SW 1271 (cell line): ENCODE measurements at places on chromosomes 16 and 17.

- no peak for DNase-seq
These were observed 47.1 kb downstream of the IRX3 start for GRCh38 chr16:54239456-54239855.

DNA sequence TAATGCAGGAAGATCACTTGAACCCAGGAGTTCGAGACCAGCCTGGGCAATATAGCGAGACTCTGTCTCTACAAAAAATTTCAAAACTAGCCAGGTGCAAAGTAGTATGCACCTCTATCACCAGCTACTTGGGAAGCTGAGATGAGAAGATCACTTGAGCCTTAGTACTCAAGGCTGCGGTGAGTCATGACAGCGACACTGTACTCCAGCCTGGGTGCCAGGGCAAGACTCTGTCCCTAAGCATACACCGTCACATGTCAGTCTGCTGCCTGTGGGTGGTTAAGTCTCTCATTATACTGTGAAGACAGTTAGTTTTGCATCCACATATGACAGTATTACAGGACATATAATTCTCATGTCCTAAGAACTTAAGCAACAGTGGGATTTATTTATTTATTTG, 21.8 kb downstream of the NMRAL1 start:
- no peak for DNase-seq

DNA sequence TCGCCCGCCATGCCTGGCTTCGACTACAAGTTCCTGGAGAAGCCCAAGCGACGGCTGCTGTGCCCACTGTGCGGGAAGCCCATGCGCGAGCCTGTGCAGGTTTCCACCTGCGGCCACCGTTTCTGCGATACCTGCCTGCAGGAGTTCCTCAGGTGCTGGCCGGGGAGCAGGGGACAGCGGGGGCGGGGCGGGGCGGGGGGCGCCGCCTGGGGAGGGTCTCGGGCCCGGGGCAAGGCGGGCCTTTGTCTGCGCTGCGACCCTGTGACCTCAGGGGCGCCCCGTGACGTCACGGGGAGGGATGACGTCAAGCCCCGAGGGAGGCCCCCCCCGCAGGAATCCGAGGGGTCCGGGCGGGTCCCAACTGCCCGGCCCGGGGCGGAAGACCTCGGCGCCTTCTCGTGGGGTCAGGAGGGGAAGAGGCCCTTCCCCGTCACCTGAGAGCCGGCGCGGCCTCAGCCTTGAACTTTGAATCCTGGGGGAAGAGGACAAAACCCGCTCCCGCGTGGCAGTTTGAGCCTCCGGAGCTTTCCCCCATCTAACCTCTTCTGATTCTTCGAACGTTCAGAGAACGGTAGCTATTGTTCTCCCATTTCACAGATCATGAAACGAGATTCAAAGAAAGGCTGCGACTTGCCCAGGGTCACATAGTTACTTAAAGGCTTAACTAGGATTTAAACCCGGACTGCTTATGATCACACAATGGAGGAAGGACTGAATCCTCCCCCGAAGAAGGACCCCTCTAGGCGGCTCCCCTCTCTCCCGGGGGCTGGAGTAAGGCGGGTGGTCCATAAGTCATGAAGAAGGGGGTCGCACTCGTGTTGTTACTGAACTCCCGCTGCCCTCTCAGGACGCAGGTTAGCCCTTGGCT, 527 bp downstream of the TRAF4 start:
- peak; percentile 55 for DNase-seq

DNA sequence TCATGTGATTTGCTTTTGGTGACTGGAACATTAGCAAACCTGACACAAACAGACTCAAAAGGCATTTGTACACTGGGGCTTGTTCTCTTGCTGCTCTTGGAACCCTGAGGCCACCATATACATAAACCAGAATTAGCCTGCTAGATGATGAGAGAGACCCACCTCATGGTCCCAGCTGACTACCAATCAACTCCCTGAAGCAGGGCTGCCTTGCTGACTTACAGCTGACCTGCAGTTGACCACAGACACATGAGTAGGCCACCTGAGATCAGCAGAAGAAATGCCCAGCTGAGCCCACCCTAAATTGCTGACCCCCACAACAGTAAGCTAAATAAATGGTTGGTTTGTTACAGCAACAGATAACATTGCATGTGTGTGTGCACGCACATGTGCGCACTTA, 28.7 kb downstream of the BRIP1 start:
- DNase-seq, result no peak

DNA sequence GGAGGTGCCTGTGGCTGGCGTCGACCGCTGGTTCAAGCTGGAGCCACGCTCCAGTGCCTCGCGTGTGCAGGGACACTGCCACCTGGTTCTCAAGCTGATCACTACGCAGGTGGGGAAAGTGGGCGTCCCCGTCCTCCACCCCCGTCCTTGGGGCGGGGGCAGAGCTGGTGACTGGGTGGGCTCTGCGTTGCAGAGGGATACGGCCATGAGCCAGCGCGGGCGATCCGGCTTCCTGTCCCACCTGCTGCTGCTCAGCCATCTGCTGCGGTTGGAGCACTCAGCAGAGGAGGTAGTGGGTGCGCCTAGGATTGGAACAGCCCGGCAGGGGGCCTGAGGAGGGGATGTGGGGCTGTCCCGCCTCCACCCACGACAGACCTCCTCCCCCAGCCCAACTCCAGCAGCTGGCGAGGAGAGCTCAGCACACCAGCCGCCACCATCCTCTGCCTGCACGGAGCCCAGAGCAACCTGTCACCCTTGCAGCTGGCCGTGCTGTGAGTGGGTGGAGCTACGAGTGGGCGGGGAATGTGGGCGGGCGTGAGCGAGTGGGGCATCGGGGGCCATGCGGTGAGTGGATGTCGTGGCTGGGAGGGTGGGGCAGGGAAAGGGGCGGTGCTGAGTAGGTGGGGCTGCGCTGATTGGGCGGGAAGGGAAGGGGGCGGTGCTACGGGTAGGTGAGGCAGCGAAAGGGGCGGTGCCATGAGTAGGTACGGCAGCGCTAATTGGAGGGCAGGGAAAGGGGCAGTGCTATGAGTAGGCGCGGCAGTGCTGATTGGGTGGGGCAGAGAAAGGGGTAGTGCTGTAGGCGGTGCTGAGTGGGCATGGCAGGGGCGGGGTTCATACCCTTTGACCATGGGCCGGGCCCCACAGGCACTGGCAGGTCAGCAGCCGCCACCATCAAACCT, 8.9 kb downstream of the TSR3 start:
- peak; percentile 26 for DNase-seq

DNA sequence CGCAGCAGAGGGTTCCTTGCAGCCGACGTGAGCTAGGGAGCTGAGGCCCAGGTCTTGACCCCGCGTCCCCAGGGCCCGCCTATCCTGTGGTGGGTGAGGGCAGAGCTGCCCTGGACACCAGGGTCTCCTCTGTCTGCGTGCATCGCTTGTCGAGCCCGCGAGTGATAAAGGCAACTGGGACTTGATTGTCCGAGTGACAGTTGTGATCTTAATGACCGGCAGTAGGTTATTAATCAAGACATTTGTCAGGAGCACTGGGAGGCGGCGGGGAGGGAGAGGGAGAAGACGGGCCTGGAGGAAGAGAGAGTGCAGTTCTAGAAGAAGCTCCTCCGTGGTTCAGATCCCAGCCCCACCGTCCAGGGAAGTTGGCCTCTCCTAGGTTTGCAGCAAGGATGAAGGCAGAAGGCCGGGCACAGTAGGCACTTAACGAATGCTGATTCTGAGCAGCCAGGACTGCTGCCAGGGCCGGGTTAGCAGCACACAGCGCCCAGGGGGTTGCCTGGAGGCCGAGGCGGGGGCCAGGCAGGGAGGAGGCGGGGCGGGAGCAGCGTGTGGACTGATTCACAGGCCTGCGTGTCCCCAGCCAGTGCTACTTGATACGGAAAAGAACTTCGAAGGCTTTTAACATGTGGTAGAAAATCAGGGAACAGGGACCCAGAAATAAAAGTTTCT, 11.3 kb upstream of the GSE1 start:
- no peak for DNase-seq

- DNase-seq, result no peak
These were observed 10.6 kb downstream of the MIEN1 start for GRCh38 chr17:39719563-39720355.

GRCh38 chr17:72659811-72660210, 432.7 kb downstream of the SLC39A11 start:
- DNase-seq, result no peak

DNA sequence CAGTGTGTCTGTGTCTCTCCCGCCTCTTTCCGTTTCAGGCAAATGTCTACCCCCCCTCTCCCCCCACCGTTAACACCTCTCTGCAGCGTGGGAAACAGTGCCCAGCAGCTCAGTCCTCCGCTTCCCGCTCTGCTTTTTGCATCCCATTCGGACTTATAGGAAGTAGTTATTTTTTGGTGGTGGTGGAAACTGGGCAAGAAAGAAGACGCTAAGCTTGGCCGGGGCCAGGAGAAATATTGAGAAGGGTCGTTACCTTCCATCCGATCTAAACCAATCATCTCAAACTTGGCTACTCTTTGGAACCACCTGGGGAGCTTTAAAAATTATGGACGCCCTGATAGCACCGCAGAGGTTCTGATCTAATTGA, 499 bp upstream of the HLF start:
- DNase-seq, result no peak

DNA sequence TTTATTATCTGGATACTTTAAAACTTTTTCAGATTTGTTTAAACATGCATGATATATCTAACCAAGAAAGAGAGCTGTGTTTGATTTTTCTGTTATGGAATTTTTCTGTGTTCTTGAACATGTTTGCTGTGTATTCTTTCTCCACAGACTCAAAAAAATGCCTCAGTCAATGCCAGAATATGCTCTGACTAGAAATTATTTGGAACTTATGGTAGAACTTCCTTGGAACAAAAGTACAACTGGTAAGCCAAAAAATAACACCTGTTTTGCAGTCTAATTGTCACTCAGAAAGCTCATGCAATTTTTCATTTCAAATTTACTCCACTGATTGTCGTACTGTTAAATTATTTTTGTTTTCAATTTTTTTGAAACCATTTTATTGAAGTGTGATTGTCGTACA, 15.3 kb upstream of the ABCC11 start:
- DNase-seq, result no peak

GRCh38 chr16:67571981-67572431, 9.7 kb downstream of the CTCF start:
- no peak for DNase-seq

- no peak for DNase-seq
These were observed 108.8 kb downstream of the ELAC2 start for GRCh38 chr17:12909046-12909445.

GRCh38 chr16:68356249-68356918, 45.6 kb downstream of the PRMT7 start:
- DNase-seq, result no peak

DNA sequence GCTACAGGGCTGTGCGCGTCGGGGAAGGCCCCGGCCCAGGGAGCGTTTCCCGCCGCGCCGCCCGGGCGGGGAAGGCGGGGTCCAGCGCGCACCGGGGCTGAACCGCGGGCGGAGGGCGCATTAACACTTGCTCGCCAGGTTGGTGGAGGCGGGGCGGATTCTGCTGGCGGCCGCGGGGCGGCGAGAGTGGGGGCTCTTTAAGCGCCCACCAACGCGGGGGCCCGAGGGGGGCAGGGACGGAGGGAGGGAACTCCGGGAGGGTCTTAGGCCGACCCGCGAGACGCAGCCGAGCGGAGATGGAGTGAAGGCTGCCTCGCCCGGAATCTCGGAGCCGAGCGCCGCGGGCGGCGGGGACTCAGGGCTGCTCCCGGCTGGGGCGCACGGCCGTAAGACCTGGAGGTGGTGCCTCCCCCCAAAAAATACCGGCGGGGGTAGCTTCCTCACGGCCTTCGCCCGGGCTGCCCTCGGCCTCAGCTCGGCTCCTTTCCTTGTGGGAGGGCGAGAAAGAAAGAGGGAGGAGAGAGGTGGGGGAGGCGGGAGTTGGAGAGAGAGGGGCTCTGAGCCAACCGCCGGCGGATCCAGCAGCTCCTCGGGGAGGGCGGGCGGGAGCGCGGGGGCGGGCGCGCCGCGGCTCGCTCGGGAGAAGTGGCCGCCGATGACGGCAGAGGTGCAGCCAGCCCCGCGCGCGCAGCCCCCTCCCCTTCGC, 415 bp upstream of the FOXF1 start:
- DNase-seq, result peak; percentile 52

- no peak for DNase-seq
These were observed 8.8 kb downstream of the CTRB2 start for GRCh38 chr16:75198135-75198600.

DNA sequence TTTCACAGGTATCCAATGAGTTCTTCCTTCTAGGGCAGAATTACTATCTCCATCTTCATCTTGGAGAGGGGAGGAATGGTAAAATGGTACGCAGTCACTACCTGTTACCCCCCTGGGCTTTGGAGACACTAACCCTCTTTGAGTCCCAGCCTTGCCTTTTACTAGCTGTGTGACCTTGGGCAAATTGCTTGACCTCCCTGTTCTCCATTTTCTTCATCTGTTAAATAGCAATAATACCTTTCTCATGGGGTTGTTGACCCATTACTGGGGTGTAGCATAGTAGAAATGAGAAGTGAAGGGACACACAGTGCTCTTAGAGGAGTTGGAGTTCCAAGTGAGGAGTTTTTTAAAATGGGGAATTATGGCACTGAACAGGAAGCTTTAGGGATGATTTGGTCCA, 324.7 kb downstream of the FOXL1 start:
- DNase-seq, result no peak

DNA sequence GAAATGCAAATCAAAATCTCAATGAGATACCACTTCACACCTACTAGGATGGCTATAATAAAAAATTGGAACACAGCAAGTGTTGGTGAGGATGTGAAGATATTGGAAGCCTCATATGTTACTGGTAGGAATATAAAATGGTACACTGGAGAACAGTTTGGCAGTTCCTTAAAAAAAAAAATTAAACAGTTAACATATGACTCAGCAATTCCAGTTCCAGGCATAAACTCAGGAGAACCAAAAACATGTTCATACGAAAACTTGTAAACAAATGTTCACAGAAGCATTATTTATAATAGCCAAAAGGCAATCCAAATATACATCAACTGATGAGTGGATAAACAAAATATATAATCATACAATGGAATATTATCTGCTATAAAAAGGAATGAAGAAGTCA, 28.2 kb downstream of the ZNF652 start:
- DNase-seq, result no peak

- no peak for DNase-seq
These were observed 336.0 kb upstream of the ZFHX3 start for GRCh38 chr16:73383988-73384365.

DNA sequence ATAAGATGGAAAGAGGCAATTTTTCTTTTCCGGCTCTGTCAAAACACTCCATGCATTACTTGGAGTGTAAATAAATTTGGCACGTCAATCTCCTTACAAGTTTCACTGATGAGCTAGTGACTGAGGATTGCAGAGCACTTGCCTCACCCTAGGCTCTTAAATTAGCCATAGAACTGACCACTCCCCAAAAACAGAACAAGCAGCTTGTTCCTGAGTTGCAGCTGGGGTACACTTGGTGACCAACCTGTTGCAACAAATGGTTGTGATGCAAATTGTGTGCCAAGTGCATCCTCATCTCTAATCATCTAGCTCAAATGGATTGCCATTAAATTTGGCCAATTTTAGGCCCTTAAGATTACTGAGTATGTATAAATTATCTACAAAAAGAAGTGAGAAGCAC, 67.0 kb downstream of the CACNG1 start:
- DNase-seq, result no peak

GRCh38 chr17:76207275-76208059, 32.8 kb downstream of the RNF157 start:
- DNase-seq, result no peak
